T-cell (primary cell): ENCODE measurements at places on chromosomes 5 and 9. TPM values are rescaled to one million over a fixed set of nuclear protein-coding genes. Genes with fewer than 3 reads are reported as not detected.

DNA sequence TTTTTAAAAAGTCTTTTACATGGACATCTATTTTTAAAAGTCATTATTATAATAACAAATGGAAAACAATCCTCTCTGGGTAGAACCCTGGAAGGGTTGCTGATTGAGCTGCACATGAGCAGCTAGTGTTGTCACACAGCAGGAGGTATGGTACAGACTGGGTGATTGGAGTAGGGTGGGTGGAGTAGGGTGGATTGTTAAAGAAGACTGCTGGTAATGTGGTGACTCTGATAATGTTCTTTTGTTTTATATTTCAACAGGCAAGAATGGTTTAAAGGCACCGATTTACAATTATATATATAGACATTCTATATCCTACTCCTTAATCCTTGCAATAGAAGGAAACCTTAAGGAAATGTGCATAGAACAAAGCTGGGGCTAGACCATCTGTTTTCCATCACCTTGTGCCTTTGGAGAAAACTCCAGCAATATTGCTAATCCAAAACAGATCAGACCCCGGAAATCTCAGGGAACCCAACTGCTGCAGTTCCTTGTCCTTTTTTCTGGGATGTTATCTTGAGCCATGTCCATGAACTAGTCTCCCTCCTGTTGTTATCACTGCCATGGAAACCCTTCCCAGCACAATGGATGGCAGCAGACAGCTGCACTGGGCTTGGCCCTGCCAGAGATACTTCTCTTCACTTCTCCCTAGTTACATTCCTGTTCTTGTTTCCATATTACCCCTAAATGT, 129.7 kb downstream of the YIPF5 start:
- DNase-seq, result no peak
- no peaks in the 10 kb centered on the region for H3K36me3 ChIP-seq
- no peaks in the 10 kb centered on the region for H3K27me3 ChIP-seq
- no peak overlapping the region for H3K4me3 ChIP-seq
- no peaks in the 10 kb centered on the region for H3K4me1 ChIP-seq
- H3K27ac ChIP-seq, result no peak overlapping the region

DNA sequence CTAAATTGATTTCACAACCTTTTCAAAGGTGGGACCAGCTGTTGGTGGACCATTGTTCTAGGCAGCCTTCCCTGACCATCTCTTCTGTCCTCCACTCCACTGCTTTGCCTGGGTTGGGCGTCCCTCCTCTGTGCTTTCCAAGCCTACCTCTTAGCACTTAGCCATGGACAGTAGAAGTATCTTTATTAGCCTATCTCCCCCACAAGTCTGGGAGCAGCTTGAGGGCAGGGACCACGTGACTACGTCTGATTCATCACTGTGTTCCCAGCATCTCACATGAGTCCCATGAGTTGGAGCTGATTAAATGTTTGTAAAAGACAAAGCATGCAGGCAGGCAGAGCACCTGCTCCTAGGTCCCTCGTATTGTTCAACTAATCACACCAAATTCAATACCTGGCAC, 20.9 kb downstream of the MORN5 start:
- no peaks in the 10 kb centered on the region for H3K27me3 ChIP-seq
- no peak overlapping the region for H3K27ac ChIP-seq
- no peak overlapping the region for H3K4me3 ChIP-seq
- no peak for DNase-seq
- H3K4me1 ChIP-seq, result no peaks in the 10 kb centered on the region

DNA sequence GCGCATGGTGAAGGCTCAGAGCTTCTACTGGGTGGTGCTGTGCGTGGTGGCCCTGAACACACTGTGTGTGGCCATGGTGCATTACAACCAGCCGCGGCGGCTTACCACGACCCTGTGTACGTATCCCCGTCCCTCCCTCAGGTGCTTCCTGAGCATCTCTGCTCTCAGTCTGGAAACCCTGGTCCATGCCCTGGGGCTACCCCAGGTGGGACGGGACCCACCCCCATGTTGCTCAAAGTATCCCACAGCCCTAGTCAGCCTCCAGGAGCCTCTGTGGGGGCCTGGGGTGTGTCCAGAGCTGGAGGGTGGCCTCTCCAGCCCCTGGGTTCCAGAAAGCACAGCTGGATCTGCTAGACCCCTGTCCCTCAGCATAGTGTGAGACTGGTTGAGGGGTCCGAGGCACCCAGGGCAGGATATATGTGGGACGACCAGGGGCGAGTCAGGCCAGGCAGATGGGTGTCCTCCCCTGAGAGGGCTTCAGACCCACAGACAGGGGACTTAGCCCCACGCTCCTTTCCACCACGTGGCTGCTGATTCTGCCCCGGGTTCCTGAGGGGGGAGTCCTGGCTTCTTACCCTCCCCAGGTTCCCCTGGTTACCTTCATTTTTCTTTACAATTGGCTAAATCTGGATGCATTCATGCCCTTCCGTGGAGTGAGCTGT, 94.0 kb downstream of the CACNA1B start:
- H3K27ac ChIP-seq, result no peak overlapping the region
- no peak overlapping the region for H3K4me3 ChIP-seq
- no peaks in the 10 kb centered on the region for H3K27me3 ChIP-seq
- DNase-seq, result no peak
- H3K4me1 ChIP-seq, result no peaks in the 10 kb centered on the region

DNA sequence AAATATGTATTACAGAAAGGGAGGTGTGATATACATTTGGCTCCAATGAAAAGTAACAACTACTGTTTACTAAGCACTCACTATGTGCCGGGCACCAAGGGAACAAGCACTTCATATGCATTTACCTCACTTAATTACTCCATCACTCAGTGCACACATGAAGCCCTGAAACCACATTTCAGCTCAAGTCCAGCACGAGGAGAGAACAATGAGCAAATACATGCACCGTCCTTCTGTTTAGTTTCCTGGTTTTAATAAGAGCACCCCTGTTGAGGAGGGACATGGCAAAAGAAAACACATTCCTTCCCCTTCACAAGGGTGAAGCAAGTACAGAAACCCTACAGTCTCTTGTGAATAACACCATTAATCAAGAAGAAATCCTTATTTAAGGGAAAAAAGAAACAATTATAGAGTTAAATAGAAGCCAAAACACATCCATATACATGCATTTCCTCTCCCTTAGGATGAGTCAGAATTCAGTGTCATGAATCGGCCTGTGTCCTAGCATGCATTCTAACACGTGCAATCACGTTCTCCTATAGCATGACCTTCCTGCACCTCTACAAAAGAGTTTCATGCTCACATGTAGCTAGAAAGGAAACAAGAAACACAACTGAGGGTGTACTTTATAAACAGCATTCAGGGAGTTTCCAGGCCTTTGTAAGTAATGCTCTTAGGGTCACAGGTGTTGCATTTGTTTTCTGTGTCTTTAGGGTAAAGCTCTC, 411.6 kb downstream of the BNC2 start:
- no peaks in the 10 kb centered on the region for H3K4me1 ChIP-seq
- no peak overlapping the region for H3K4me3 ChIP-seq
- H3K27me3 ChIP-seq, result no peaks in the 10 kb centered on the region
- no peaks in the 10 kb centered on the region for H3K36me3 ChIP-seq

- H3K27me3 ChIP-seq, result no peaks in the 10 kb centered on the region
- no peaks in the 10 kb centered on the region for H3K36me3 ChIP-seq
- DNase-seq, result peak; percentile 48
These were observed 1.7 kb upstream of the SLC34A1 start for GRCh38 chr5:177382423-177383029.

The IL9 gene
- total RNA-seq, result not detected

The SHC3 gene
- 0.18 TPM for total RNA-seq

The SPATA31E1 gene
- total RNA-seq, result not detected

- no peak overlapping the region for H3K27ac ChIP-seq
- no peak overlapping the region for H3K4me3 ChIP-seq
- DNase-seq, result no peak
These were observed 21.0 kb upstream of the TOR1B start for GRCh38 chr9:129781981-129782380.

The NUTM2F gene
- total RNA-seq, result not detected

DNA sequence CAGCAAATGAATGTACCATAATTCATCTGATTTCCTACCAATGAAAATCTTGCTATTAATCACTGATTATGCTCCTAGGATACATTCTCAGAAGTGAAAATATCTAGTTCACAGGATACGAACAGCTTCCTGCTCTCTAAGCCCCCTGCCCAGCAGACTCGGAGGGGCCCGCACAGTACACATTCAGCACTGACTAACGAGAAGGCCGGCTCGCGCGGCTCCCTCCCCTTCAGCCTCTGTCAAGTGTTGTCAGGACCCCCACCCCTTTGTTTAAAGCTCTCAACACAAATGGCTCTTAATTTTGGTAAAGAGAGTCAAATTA, 82.0 kb downstream of the PRRT1B start:
- H3K36me3 ChIP-seq, result peaks cover 20% of the 10 kb centered on the region
- H3K27ac ChIP-seq, result peak overlapping the region; percentile 92
- no peaks in the 10 kb centered on the region for H3K27me3 ChIP-seq
- H3K4me1 ChIP-seq, result peaks cover 65% of the 10 kb centered on the region
- peak overlapping the region; percentile 16 for H3K4me3 ChIP-seq

DNA sequence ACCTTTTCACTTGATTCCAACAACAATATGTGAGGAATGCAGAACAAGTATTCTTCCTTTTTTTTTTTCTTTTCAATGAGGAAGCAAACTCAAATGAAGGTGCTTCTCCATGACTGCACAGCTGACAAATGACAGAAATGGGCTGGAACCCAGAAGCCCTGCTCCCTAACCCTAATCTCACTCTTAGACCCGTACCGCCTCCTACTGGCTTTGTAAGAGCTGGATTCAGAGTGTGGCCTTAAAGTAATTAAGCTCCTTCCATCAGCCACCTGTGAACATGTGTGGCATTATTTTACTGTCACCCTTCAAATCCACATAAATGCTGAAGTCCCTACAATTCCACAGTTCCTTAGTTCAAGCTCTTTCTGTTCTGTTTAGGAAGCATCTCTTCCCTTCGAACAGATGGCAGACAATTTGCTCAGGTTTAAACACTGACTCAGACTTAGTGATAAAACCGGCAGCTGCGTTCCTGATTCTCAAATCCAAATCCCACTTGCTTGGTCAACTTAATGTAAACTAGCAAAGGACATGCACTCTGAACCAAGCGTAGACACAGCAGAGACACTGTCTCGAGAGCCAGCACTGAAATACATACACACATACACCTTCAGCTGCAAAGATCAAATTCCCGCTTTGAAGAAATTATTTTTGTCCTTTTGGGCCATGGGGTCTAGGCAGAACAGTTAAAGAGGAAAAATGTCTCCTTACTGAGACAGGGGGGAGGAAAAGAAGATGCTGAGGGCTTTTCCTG, 316.7 kb upstream of the TLE4 start:
- no peaks in the 10 kb centered on the region for H3K36me3 ChIP-seq
- no peak for DNase-seq
- H3K4me3 ChIP-seq, result no peak overlapping the region
- H3K27me3 ChIP-seq, result peaks cover 15% of the 10 kb centered on the region
- H3K27ac ChIP-seq, result no peak overlapping the region

The CSF2 gene
- not detected for total RNA-seq

GRCh38 chr5:84327591-84327990, 57.1 kb downstream of the EDIL3 start:
- H3K36me3 ChIP-seq, result no peaks in the 10 kb centered on the region
- H3K4me1 ChIP-seq, result no peaks in the 10 kb centered on the region
- no peaks in the 10 kb centered on the region for H3K27me3 ChIP-seq
- no peak overlapping the region for H3K27ac ChIP-seq
- H3K4me3 ChIP-seq, result no peak overlapping the region
- no peak for DNase-seq

- no peak overlapping the region for H3K4me3 ChIP-seq
- no peak for DNase-seq
- H3K4me1 ChIP-seq, result peaks cover 8% of the 10 kb centered on the region
- no peaks in the 10 kb centered on the region for H3K27me3 ChIP-seq
These were observed 13.3 kb downstream of the SLC25A46 start for GRCh38 chr5:110751902-110752762.

DNA sequence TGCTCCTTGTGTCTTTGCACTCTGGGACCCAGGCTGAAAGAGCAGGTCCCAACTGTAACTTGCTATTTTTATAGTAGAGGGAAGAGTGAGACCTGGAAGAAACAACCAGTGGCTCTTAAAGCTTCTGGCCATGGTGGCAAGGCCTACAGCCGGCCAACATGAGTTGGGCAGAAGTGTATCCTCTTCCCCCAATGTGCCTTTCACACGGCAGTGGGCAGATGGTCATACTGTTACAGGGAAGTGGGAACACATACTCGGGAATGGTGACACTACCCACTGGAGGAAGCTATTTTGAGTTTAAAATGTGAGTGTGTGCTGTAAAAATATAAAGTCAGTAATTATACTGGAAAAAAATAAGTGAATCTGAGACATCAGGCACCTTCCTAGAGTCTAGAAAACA, 116.0 kb downstream of the MVB12B start:
- H3K4me3 ChIP-seq, result no peak overlapping the region
- H3K4me1 ChIP-seq, result no peaks in the 10 kb centered on the region
- H3K27ac ChIP-seq, result no peak overlapping the region
- H3K27me3 ChIP-seq, result no peaks in the 10 kb centered on the region

DNA sequence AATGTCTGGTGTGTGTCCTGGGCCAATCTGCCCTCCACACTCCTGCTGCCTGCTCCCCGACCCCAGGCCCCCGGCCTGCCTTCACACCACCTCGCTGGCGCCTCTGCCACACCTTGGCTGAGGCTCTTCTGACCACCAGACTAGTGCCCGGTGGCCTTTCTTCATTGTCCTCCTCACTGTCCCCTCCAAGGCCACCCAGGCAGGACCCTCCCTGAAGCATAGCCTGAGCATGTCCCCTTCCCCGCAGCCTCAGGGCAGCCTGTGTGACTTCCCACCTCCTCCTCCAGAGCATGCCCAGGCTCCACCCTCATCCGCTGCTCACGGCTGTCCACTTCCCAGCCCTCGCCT, 154.6 kb downstream of the OLFM1 start:
- H3K36me3 ChIP-seq, result no peaks in the 10 kb centered on the region
- no peak for DNase-seq
- no peaks in the 10 kb centered on the region for H3K4me1 ChIP-seq

DNA sequence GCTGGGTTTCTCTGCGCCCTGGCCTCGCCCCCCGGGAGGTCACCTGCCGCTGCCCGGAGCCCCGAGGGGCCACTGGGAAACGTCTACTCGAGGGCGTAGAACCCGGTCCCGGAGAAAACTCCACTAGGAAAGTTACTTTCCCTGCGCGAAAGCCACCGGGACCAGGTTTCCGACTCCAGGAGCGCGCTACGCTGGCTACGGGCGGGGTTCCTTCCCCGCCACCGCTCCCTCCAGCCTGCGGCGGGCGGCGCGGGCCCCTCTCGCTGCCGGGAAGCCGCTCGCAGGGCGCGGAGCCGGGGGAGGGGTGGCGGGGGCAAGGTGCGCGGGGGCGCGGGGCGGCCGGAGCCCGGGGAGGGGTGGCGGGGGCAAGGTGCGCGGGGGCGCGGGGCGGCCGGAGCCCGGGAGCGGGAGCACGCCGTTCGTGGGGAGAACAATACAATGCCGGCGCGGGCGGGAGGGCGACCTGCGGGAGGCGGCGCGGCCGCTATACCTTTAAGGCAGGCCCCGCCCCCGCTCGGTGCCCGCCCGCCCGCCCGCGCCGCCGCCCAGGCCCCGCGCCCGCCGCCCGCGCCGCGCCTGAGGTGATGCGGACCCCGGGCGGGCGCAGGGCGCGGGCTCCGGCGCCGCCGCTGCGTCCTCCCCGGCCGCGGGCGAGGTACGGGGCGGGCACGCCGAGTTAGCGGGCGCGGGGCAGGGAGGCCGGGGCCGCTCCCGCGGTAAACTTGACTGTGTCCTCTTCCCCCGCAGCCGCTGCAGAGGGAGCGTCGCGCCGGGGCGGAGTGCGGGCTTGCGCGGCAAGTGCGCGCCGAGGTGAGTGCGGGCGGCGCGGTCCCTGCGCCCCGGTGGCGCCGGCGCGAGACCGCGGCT, 278.1 kb downstream of the AOPEP start:
- H3K4me1 ChIP-seq, result peaks cover 10% of the 10 kb centered on the region
- peaks cover 23% of the 10 kb centered on the region for H3K27me3 ChIP-seq
- H3K4me3 ChIP-seq, result peak overlapping the region; percentile 45
- DNase-seq, result no peak
- H3K36me3 ChIP-seq, result no peaks in the 10 kb centered on the region

The EFCAB9 gene
- total RNA-seq, result not detected
